ENCODE measurements at places on chromosomes 5 and 9.

DNA sequence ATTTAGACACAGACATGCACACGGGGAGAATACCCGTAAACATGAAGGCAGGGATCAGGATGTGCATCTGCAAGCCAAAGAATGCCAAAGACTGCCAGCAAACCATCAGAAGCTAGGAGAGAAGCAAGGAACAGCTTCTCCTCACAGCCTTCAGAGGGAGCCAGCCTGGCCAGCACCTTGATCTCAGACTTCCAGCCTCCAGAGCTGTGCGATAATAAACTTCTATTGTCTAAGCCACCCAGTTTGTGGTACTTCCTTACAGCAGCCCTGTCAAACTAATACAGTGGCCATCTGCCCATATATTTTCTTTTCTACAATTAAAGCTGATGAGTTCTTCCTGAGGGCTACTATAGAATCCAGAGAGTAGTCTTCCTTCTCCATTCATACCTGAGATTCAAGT, 135.0 kb downstream of the SNCAIP start:
- DNase-seq = no peak

DNA sequence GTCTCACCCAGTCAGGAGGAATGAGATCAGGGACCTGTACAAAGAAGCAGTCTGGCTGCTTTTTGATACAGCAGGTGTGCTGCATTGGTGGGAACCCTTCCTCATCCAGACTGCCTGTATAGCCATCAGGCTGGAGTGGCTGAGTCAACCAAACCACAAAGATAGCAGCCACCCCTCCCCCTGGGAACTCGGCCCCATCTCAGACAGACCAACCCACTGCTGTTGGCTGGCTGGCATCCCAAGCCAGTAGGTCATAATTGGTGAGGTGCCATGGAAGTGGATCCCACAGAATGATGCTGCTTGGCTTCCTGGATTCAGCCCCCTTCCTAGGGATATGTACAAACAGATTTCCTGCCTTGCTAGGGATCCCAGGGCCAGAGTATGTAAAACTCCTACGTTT, 60.9 kb downstream of the YTHDC2 start:
- DNase-seq = no peak

DNA sequence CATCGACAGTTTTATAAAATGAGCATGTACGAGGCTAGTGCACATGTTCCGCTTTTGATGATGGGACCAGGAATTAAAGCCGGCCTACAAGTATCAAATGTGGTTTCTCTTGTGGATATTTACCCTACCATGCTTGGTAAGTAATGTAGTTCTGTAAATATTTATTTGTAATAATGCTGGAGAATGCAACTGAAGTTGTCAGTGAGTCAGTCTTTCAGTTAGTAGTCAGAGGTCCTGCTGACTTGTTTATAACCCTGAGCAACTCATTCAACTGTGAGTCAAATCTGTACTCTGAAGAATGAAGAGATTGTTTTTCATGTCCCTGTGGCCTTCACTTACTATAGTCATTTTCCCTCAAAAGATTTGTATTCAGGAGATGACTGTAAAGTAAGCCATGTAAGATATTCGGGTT, 28.4 kb upstream of the GPR150 start:
- DNase-seq = no peak

DNA sequence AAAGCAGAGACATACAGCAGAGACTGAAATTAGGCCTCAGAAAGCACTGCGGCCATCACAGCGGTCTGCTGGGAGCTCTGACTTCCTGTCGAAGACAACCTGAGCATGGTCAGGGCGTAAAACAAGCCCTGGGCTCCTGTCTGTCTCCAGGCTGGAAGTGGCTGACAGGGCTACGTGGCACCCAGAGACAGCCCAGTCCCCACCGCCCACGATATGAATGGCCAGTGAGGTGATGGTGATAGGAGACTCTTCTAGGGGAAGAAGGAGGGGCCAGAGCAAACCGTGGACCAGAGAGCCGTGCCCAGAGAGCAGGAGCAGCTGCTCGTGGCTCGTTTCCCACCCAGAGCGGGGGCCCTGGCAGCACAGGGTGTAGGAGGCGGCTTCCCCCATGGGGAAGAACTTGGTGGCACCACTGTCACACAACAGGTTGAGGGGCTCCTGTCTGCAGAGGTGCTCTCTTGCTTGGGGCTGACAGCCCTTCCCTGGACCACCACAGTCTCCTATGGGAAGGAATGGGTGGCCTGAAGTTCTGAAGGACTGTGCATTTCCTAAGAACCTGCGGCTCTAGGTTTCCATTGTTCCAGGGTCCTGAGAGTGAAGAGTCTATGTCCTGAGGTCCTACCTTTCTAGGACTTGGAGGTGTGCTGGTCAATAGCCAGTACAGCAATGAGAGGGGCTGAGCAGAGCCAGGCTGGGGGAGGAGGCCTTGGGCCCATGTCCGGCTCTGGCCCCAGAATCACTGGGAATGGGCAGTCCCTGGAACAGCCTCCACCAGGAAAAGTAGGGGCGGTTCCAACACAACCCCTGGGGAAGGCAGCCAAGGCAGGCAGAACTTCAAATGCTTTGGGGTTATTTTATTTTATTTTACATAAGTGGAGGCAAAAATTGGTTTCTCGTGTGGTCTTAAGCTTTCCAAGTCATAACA, 56.4 kb downstream of the BARX1 start:
- peak; percentile 36 for DNase-seq

DNA sequence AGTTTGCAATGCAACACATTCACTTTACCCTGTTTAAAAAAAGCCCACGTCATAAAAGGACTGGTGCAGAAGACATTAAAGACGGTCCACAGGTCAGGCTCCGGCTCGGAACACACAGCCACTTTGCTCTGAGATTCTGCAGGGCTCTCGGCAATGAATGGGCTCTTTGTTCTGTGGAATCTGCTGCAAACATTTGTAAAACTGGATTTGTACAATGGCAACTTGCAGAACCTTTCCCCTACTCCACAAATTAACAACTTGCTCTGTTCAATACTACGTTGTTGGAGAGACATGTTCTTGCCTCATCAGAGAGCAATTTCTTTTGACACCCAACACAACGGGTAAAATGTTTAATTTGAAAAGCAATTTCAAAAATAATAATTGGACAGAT, 13.0 kb upstream of the NR5A1 start:
- no peak for DNase-seq

GRCh38 chr5:38576961-38577684, 20.7 kb upstream of the LIFR start:
- no peak for DNase-seq

- DNase-seq = no peak
Measured at GRCh38 chr5:106172681-106173532, 1497.8 kb downstream of the EFNA5 start.

- no peak for DNase-seq
Measured at GRCh38 chr9:127153501-127153900, 31.1 kb upstream of the ANGPTL2 start.

DNA sequence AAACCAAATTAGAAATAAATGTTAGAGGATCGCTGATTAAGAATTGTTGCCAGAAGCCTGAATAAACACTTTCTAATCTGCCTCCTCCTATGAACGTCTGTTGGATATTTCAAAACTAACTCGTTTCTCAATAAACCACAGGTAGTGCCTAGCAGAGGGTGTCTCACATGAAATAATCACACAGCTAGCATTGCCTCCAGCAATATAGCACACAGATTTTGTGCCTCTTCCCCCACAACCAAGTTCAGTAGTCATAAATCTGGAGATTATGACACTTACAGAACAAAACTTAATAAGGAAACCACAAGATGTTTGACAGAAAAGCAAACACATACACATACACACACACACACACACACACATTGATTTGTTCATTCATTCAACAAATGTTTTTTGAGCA, 173.2 kb upstream of the CDH10 start:
- DNase-seq = no peak

DNA sequence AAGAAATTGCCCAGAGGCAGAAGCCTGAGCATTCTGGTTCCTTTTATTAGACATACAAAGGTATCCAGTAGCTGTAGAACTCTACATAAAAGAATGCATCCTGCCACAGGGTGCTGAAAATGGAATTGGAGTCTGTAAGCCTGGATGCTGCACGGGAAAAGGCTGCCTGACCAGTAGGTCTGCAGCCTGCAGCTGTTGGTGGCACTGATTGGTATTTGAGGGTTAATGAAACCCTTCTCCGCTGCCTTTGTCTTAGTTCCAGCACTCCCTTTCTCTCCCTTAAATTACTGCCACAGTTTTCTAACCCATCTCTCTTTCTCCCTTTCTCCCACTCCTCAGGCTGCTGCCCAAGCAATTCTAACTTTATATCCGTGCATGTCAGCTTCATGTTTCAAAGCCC, 64.7 kb downstream of the BRINP1 start:
- DNase-seq = no peak
